Hematopoietic multipotent progenitor cell treated with erythropoietin and hydrocortisone succinate and interleukin-3 and kit ligand, for 6 days (in vitro differentiated cells): ENCODE measurements at places on chromosomes 3 and 15.

DNA sequence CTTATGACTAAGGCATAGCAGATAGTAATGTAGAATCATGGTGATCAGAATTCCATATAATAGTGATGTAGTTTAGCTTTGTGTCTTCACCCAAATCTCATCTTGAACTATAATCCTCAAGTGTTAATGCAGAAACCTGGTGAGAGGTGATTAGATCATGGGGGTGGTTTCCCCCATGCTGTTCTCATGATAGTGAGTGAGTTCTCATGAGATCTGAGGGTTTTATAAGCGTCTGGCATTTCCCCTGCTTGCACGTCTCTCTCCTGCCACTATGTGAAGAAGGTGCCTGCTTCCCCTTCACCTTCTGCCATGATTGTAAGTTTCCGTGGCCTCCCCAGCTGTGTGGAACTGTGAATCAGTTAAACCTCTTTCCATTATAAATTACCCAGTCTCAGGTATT lies 138.7 kb upstream of the CBLB start:
- no peak for DNase-seq

DNA sequence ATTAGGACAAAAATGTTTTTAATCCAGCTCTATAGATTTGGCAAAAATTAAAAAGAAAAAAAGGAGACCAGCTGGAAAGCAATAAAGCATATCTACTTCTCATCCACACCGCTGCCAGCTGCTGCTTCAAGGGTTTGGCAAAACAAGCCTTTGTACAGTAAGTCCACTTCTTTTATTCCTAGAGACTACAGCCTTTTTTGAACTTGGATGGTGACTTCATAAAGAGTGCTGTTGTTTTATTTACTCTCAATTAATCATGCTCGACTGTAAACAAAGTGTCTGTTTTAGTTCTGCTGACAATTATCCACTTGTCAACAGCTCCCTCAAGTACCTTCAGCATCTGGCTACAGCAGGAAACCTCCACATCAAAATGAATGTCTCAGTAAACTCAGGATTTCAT lies 12.3 kb upstream of the FOXB1 start:
- no peak for DNase-seq

DNA sequence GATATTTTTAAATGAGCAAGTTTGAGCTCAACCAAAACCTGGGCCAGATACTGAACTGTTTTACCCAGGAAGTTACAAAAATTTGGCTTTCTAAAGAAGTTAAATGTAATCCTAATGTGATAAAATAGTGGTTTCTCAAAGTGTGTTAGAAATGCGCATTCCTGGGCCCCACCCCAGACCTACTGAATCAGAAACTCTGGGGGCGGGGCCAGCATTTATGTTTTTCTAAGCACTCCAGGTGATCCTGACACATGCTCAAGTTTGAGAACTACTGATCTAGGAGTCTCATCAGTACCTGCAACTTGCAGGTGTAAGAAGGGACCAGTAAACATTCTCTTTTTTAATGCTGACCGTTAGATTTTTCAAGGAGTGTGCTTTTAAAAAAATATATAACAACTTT lies 190.6 kb downstream of the VPS13C start:
- DNase-seq: no peak

GRCh38 chr3:66606868-66607267 lies 106.0 kb upstream of the LRIG1 start:
- no peak for DNase-seq

DNA sequence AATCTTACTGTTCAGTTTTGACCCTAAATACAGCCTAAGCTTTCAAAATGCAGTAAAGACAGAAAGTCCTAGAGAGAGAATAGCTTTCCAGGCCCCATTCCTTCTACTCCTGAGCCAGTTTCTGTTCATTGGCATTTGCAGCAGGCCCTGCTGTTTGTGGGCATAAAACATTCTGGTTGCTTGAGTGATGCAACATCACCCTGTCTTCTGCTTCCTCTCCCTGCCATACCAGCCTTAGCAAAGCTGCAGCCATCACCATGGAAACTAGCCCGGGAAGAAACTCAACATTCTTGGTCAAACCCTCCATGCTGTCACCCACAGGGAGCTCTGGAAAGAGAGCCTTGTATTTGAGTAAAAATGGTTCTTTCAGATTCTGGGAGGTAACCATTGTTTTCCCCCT lies 325.7 kb downstream of the MAGI1 start:
- no peak for DNase-seq

DNA sequence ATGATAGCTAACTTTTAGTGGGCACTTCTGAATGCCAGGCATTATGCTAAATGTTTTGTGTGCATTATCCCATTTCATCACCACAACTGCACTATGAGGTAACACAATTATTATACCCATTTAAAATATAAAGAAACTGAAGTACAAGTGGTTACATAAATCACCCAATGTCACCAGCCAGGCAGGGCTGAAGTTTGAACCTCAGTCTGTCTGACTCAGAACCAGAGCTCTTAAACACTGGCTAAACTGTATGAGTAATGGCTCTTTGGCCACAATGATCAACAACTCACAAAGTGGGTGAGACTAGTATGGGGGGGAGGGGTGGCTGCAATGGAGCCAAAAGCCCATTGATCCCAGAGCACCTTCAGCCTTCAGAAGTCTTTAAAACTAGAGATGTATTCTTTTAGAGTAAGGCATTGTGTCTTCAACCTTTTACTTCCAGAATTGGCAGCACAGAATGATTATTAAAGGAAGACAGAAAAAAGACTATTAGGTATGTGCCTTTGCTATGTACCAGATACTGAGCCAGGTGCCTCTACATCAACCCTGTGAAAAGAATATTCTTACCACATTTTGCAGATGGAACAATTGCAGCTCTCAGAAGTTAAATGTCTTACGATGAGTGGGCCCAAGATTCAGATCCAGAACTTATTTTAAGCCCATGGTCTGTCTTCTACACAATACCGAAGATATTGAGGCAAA lies 166.9 kb downstream of the UACA start:
- DNase-seq: no peak

- peak; percentile 60 for DNase-seq
Measured at GRCh38 chr3:142098964-142099363, 50.4 kb downstream of the TFDP2 start.

- DNase-seq: no peak
Measured at GRCh38 chr3:101829437-101829830, 19.9 kb upstream of the NFKBIZ start.

DNA sequence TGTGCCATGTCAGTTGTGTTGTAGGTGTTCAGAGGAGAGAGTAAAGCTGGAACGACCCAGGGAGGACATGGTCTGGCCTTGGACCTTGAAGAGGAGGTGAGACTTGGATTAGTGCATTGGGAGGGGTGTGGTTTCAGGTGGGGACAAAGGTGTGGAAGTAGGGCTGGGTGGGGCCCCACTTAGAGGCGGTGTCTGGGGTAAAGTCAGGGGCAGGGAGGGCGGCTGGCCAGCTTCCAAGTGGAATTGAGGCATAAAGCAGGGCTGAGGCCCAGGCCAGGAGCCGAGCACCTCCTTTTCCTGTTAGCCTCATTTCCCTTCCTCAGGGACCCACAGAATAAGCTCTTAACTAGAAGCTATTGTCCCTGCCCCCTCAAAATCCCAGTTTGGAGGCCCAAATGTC lies 36.2 kb upstream of the FLNB start:
- no peak for DNase-seq

GRCh38 chr3:155648013-155648591 lies 96.8 kb downstream of the PLCH1 start:
- no peak for DNase-seq

GRCh38 chr15:67892559-67893377 lies 52.9 kb upstream of the RNU6-1 start:
- DNase-seq: peak; percentile 36

DNA sequence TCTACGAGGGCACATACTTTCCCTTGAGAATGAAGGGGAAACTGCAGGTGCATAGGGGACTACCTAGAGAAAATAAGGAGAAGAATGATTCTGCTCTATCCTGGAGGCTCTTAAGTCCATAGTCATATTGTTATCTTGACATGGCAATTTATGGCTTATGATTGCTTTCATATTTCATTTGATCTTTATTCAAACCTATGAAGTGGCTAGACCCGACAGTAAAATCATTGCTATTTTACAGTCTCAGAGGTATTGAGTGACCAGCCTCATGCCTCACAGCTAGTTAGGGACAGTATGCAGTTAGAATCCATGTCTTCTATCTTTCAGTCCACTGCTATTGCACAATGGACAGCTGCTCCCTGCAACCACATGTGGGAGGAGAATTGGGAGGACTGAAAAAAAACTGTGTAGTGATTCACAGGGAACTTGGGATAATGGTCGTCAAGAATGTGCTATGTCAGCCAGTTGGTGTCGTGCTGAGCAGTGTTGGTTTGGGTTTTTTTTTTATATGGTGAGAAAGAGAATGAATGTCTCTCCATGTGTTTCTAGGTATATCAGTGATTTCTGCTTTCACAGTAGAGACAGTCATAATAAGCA lies 63.2 kb upstream of the SPPL2A start:
- DNase-seq: no peak
